Neural crest cell (in vitro differentiated cells): ENCODE measurements at places on chromosomes 12 and 14.

GRCh38 chr14:68342216-68342763 lies 450.6 kb downstream of the ZFP36L1 start:
- DNase-seq, result no peak

GRCh38 chr12:50745861-50746260 lies 18.0 kb upstream of the ATF1 start:
- DNase-seq, result no peak

GRCh38 chr12:121516437-121517011 lies 64.3 kb downstream of the KDM2B start:
- no peak for DNase-seq

GRCh38 chr12:106304001-106304421 lies 1.5 kb downstream of the TCP11L2 start:
- DNase-seq, result no peak

GRCh38 chr14:22928237-22929103 lies 706 bp downstream of the PRMT5 start:
- no peak for DNase-seq

GRCh38 chr14:84234281-84234680 lies 1295.7 kb upstream of the FLRT2 start:
- DNase-seq, result no peak

DNA sequence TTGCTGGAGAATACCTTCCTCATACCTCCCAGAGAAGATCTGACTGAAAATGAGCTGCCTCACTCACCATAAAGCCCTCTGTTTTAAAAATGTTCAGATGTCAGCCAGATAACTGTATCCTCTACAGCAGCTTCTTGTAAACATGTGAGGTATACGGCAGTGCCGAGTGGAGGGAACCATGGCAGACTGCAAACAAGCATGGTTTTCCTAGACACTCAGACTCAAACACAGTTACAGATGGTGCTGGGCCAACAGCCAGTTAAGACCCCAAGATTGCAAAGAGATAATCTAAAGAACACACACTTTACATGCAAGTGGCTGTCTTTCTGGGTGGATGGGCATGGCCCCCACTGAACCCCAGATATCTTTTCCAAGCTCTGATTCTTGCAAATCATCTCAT lies 16.6 kb upstream of the CCDC177 start:
- DNase-seq, result no peak

DNA sequence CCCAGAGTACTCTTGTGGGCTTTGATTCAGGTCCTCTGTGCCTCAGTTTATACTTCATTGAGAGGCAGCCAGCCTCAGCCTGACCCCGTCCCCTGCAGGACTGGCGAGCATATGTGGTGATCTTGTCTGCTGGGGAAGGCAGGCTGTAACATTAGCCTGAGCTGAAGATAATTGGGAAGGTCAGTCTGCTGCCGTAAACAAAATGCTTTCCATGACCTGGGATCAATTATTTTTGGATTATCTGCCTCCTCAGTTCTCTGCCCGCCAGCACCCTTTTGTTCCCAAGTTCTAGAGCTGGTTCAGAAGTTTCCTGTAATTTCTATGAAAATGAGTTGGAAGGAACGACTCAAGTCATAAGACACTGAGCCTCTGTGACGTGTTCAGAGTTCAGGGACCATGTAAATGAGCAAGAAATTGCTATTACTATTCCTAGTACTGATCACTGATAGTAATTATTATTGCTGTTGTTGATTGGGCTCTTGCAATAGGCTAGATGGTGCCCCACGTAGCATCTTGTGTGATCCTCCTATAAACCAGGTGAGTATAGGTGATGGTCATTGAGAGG lies 4.5 kb downstream of the ORAI1 start:
- DNase-seq, result no peak

DNA sequence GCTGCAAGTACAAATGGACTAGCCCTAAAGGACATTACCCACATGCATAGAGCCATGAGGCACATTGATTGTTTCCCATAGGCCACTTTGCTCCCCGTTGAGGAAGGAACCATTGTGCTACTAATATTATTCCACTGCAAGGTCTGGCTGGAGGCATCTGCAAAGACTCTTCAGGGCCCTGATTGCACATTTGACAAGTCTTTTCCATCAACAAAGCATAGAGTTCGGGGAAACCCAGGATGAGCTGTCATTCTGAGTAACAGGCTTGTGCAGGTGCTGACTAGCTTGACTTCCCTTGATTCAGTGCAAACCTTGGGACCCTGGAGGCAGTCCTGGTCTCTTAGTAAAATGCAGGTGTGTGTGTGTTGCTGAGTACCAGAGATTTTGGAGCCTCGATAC lies 73.8 kb downstream of the SUSD6 start:
- no peak for DNase-seq

GRCh38 chr12:57096099-57096572 lies 7.2 kb downstream of the NAB2 start:
- DNase-seq, result no peak

DNA sequence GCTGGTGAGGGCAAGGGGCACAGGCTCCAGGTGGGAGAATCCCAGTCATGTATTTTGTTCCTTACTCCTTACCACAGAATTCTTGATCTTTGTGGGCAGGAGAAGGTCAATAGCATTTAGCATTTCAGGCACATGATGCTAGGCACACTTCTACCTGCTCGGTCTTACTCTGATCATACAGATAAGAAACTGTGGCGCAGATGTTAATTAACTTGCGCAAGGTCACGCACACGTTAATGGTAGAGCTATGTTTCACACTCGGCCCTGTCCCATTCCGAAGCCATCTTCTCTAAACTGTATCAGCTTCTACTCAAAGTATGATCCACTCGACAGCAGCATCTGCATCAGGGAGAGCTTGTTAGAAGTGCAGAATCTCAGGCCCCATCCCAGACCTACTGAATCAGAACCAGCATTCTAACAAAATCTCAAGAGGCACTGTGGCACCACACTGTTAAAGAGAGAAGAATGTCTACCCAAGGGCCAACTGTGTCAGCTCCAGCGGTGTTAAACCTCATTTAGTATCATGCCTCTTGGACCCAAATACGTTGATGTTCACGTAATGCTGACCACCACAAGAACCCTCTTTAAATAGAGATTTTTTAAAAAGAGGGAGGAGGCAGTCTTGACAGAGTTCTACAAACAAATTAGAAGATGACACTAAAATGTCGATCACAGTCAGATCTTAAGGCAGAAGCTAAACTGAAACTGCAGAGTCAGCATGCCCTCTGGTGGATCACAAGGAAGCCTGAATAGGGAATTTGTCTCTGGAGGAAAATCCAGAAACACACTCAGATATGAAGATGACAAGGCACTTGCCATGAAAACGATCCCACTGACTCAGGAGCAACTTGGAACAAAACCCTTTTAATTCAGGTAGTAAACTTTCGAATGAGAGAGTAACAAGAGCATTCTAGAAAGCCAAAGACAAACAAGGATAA lies 7.3 kb downstream of the STXBP6 start:
- DNase-seq, result no peak

DNA sequence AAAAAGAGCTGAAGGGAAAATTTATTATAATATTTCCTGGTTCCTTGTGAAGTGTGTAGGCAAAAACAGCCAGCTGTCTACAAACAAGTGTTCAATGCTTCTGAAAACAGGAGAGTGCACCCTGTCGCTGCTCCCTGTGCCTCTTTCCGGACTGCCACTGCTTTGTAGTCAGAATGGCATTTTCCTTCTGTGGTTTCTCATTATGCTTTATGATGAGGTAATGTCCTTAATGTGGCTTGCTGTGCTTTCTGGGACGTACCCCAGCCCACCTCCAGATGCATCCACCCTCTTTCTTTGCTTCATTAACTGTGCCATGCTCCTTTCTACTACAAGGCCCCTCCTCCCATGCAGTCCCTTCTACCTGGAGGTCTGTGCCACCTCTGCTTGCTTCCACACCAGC lies 148.1 kb downstream of the SYT1 start:
- no peak for DNase-seq

- no peak for DNase-seq
Measured at GRCh38 chr14:32244404-32244803, 41.3 kb upstream of the RNU6-8 start.

DNA sequence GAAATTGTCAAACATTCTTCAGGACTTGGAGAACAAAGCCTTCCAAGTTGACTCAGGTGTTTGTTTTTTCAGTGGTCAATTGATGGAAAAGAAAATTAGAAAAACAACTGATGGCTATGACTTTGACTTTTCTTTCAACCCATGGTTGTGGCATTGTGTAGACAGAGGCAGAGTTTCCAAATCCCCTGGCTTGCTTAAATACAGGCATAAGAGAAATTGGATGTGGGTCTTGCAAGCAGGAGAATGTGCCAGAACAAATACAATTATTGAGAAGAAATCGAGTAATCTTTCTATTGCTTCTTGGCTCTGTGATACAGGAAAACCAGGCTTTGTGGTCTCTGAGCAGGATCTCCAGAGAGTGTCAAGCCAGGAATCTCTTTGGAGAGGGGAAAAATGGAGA lies 40.9 kb upstream of the FRMD6 start:
- no peak for DNase-seq

- DNase-seq, result no peak
Measured at GRCh38 chr14:51396222-51396815, 156.3 kb downstream of the TMX1 start.

DNA sequence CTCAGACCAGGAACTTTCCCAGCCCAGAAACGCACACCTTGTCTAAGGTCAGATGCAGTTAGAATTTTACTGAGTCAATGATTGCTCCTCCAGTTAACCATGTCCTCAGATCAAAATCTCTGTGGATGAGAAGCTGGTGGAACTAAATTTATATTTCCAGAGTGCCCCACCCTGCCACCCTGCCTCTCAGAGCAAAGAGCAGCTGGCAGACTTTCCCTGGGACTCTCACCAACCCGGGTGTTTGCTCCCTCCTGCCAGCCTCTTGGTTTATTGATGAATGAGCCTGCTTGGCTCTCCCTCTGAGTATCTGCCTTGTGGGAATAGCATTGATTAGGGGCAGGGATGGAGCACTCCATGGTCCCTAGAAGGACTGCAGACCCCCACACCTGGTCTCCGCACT lies 5.9 kb upstream of the KRT1 start:
- DNase-seq, result no peak

DNA sequence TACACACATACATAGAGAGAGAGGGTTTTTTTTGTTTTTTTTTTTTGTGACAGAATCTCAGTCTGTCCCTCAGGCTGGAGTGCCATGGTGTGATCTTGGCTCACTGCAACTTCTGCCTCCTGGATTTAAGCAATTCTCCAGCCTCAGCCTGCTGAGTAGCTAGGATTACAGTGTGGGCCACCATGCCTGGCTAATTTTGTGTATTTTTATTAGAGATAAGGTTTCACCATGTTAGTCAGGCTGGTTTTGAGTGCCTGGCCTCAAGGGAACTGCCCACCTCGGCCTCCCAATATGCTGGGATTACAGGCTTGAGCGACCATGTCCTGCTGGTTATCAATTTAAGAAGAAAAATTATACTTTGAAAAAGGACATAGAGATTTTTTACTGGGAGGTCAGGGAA lies 710.6 kb downstream of the SLC6A15 start:
- no peak for DNase-seq

DNA sequence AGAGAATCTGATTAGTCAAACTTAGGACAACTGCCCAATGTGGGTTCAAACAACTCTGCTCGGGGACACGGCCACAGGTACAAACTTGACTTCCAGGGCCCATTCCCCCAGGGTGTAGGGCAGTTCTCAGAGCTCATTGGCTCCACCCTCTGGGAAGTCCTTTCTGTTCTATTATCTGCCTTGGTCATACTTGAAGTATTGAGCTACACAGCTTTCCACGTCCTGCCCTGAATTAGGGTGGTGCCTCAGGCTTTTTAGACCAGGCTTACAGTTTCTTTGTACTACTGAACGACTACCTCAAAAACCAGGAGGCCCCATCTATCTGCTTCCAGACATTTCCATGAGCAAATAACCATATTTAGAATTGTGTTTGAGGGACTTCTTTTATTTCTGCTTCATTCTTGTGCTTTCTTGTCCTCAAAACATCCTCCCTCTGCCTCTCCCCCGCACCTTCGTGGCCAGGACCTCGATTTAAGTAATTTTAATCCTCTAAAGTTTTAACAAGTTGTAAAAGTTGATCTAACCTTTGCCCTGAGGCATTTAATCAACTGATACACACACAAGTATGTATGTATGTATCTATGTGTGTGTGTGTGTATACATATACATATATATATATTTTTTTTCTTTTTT lies 281.7 kb upstream of the AMIGO2 start:
- DNase-seq, result no peak

GRCh38 chr14:101878822-101879528 lies 85.4 kb upstream of the DYNC1H1 start:
- DNase-seq, result no peak

DNA sequence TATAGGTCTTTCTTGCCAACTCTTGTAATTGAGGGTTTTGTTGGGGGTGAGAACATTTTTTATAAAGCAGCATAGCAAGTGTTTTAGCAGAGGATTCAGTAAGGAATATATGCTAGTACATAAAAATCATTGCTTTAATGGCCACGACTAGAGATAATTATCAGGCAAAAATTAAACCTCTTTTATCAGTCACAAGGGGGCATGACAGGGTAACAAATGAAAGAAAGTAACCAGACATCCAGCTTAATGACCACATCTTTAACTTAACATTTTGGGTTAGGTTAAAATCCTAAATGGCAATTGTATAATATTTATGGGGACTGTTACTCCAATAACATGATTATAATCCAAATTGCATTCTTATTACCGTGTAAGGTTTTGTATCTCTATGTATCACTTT lies 119.6 kb downstream of the LRRIQ1 start:
- DNase-seq, result no peak

- no peak for DNase-seq
Measured at GRCh38 chr12:6200256-6201212, at the start of gene CD9. Gene CD9, plus strand, starts transcription at chr12:6200400. Its CDS starts 100 bp downstream, at chr12:6200500.

- no peak for DNase-seq
Measured at GRCh38 chr12:91119089-91119488, 7.8 kb upstream of the LUM start.

- DNase-seq, result peak; percentile 41
Measured at GRCh38 chr12:104358353-104359003, 54.9 kb downstream of the EID3 start.

DNA sequence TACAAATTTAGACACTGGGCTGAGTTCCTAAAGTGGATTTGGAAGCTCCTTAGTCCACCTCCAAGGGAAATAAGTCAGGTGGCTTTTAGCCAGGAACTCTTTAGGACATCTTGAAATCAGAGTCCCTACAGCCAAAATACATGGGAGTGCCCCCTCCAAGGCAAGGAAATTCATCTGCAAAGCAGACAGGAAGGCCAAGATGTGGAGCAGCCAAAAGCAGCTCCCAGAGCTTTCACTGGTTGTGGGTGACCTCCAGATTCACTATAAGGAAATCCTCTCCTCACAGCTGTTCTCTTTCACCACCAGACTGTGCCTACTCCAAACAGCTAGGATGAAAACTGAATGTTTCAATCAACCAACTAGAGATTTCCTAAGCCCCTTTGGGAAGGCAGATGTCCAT lies 6.6 kb downstream of the TTC9 start:
- no peak for DNase-seq

- no peak for DNase-seq
Measured at GRCh38 chr14:74504874-74505720, 11.5 kb downstream of the ISCA2 start.

DNA sequence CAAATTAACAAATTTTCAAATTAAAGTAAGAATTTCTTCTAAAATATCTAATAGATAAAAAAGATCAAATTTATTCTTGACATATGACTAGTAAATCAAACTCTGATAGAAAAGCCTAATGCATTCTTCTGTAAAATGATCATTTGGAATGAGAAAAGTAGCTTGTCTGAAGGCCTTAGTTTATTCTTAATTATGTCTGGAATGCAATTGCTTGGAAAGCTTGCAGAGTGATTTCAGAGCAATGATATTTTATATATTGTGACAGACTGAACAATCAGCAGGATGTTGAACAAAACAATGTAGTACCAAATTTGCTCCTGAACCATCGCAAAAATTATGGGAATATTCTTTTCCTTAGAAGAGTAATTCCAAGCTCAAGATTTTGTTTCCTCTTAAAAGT lies 789.6 kb upstream of the NOVA1 start:
- DNase-seq, result no peak
